ENCODE measurements at places on chromosomes 11 and 22.
A peak's percentile ranks its signal among the peaks of the same experiment; 100 is the strongest.

DNA sequence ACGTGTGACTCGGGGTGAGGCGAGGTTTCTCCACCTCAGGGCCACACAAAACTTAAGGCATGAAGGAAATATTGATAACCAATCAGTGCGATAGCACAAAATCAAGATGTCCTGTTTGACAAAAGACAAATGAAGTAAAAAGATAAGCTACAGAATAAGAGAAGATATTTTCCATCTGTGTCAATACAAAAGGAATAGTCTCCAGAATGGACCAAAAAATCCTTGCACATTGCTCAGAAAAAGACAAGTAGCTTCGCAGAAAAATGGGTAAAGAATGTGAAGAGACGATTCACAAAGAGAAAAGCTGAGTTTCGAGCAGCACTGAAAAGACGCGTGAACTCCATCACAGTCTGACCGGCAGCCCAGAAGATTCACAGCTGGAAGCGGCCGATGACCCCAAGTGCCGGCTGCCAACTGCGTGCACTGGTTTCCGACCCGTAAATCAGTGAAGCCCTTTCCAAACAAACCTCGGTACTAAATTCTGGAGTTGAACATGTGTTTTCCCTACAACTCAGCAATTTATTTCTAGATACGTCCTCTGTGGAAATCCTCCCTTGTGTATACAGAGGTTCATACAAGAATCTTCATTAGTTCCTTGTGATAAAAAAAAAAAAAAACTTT lies 308.4 kb downstream of the BRD1 start:
- DNase-seq: no peak

DNA sequence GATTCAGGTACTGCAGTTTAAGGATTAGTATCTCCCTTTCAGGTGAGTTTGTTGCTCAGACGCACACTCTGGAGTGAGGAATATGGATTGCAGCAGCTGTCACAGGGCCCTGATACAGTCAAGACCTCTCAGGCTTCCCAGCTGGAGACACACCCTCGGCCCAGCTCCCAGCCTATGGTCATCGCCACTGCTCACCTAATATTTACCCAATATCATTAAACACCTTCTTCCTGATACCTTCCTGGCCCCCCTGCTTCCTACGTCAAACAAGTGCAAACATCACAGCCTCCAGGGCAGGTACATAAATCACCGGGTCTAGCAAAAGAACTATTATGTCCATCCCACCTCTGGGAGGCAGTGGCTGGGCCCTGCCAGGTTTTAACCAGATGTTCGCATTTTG lies 213.3 kb downstream of the MN1 start:
- DNase-seq: no peak

- DNase-seq: peak; percentile 99
Observed at GRCh38 chr11:72629266-72629665, 45.0 kb downstream of the PDE2A start.

DNA sequence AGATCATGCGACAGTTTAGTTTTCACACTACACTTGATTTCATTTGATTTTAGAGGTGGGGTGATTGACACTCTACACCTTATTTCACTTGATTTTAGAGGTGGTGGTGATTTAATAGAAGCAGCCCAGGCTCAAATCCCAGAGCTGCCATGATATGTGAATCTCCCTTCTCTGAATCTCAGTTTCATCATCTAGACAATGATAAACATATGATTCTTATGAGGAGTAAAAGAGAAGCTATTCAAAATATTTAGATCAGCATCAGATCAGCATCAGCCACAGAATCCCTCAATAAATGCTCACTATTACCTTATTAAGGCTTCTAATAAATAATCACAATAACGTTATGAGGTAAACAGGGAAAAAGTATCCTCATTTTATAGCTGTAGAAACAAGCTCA lies 98.8 kb downstream of the MSANTD4 start:
- no peak for DNase-seq

- DNase-seq: no peak
Observed at GRCh38 chr22:30610299-30610698, 3.3 kb downstream of the TCN2 start.

DNA sequence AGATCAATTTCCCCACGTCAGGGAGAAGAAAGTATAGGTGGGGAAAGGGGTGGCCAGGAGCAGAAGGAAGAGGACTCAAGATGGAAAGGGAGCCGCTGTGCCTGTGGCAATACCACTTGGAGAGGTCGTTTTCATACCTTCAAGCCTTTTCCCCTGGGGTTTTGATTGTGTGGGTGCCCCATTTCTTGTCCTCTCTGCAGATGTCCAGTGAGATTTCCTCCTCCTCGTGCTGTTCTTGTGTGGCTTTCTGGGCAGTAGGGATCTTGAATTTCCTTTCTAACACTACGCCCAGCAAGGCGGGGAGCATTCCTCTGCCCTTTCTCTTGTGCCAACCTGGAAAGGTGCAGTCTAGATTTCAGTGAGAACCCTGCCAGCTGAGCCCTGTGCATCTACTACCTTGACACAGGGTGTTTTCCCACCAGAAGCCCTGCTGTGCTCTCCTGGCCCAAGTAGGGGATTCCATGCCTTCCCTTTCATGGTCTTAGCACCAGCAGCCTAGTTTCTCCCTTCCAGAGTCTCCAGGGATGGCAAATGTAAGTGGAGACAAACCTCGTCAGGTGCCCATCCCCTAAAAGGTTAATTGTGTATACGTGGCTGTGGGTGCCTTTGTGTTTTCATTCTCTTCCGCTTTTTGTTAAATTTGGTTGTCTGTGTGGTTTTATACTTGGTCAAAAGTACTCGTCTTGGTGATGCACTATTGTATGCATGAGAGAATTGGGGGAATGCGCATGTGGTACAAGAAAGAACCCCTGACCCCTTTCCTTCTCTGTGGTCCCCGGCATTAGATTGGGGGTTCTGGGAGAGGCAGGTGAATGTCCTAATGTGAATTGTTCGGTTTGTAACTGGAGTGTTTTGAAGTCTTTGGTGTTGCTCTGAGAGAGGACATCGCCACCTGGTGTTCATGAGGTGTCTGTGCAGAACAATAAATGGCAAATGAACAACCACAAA lies 71.4 kb upstream of the MPEG1 start:
- DNase-seq: peak; percentile 68

- DNase-seq: no peak
Observed at GRCh38 chr11:133844217-133844616, 1.1 kb downstream of the SPATA19 start.

GRCh38 chr11:116733043-116733755 lies 39.6 kb downstream of the BUD13 start:
- DNase-seq: no peak

GRCh38 chr11:84103096-84103495 lies 816.9 kb upstream of the CCDC90B start:
- DNase-seq: peak; percentile 71

DNA sequence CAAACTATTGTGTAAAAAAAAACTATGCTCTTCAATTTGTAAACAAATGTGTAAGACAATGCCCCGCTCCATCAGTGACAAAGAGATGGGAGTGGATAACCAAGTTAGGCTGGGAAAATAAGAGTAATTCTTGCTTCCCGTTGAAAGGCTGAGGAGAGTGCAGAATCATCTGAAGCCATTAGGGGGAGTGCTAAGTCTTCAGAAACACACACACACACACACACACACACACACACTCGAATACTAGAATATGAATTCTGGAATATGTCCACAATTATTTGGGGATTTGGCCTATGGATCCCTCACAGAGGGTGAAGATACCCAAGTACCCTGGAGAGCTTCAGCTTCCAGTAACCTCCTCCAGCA lies 27.8 kb upstream of the ROBO3 start:
- peak; percentile 89 for DNase-seq

GRCh38 chr11:2759228-2760195 lies 59.7 kb upstream of the KCNQ1OT1 start:
- DNase-seq: no peak

DNA sequence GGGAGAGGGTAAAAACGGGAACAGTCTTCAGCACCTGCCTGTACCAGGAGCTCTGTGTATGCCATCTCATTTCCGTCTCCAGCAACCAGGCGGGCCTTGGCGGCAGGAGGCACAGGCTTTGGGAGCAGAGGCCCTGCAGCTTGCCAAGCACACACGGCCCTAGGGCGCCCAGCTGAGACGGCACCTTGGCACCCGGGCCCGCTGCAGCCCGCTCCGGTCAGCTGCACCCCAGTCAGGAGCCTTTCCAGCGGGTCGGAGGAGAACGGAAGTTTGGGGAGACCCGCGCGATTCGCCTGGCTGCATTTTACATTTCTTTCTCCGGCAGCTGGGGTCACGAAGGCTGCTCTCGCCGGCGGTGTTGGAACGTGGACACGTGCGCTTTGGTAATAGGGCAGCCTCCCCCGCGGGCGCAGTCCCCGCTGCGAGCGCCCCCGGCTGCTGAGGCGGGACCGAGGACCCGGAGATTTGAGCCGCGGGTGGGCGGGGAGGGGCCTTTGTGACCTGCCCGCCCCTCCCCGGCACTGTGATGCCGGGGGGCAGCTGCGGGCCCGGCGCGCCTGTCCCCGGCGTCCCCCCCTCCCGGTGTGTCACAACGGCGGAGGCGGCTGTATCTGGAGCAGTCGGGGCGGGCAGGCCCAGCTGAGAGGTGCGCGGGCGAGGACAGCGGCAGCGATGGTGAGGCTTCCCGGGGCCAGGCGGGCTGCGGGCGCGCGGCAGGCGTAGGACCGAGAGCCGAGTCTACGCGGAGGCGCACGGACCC lies at the start of gene TUBA8:
Gene TUBA8, plus strand, starts transcription at position 616 of the 760 bp plus-strand sequence. Its CDS starts 57 bp downstream, at position 673.
- peak; percentile 61 for DNase-seq

- no peak for DNase-seq
Observed at GRCh38 chr22:35866651-35867050, 149.0 kb downstream of the APOL5 start.

GRCh38 chr11:76279646-76280045 lies 73.3 kb upstream of the WNT11 start:
- DNase-seq: no peak

DNA sequence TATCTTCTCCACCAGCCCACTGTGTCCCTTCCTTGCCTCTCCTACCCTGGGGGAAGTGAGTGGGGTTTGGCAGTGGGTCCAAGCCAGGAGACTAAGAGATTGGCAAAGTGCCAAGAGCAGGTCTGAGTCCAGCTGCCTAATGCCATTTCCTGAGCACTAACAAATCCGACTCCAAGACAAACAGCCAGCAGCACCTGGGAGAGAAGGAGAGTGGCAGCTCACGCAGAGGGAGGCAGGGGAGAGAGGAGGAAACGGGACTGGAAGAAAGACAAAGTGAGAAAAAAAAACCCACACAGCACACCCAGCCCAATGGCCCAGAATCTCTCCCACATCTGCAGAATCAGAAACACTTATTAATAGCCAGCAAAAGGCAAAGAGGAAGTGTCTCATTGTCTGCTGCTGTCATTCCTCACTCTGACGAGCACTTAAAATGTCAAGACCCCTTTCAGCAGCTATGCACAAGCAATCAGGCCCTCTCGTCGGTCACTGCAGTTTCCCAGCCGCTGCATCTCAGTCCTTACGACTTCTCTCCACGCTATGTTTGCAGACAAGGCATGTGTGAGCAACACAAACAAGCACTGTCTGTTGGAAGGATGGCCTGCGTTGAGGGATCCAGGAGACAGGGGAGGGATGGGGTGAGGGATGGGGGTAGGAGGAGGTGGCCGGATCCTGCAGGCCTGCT lies 558.4 kb upstream of the CADM1 start:
- DNase-seq: peak; percentile 65

GRCh38 chr11:133936136-133936535 lies 20.6 kb downstream of the IGSF9B start:
- DNase-seq: no peak

DNA sequence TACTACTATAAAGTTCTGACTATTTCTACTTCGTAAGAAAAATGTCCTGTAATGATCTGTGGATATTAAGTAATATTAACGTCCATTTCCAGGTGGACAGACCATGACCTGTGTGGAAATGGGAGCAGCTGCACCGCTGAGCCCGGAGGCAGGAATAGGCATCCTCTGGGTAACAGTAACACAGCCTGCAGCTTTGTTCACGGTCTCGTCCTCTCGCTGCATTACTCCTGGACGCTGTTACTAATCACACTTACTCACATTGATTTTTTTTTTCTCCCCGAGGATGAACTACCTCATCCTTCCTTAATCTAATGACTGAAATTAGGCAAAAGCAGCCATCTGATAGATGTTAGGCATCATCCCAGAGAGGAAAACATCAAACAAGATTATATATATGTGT lies 345.7 kb upstream of the NARS2 start:
- DNase-seq: no peak

DNA sequence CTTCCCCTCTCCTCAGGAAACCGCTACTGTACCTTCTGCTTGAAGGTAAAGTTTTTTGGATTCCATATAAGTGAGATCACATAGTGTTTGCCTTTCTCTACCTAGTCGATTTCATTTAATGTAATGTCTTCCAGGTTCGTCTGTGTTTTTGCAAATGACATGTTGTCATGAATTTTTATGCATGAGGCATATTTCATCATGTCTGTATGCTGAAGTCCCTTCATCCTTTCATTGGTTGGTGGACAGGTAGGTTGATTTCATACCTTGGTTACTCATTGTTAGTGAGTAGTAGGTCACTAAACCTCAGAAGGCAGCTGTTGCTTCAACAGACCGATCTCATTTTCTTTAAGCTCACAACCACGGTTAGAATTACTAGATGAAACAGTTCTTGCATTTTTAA lies 60.3 kb downstream of the LRRC74B start:
- no peak for DNase-seq
